Fibroblast of gingiva (primary cell): ENCODE measurements at places on chromosomes 2 and 18.

DNA sequence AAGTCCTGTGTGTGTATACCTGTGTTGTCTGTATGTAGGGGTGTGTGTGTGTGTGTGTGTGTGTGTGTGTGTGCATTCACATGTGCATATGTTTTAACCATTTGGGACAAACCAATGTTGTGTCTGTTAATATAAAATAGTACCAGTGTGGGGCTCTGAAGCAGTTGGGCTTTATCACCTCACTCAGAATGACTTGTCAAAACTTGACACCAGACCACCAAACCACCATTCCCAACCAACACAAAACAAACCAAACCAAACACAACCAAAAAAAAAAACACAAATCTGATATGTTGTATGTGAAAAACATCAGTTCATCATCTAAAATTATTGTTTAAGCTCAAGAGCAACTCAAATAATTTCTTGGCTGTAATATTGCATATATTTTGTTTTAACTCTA, 42.1 kb downstream of the CALCRL start:
- DNase-seq, result no peak

GRCh38 chr2:19480673-19481072, 122.2 kb upstream of the OSR1 start:
- DNase-seq, result no peak

- DNase-seq, result no peak
Measured at GRCh38 chr18:10743766-10744165, 217.9 kb downstream of the NAPG start.

- DNase-seq, result no peak
Measured at GRCh38 chr2:40388161-40388560, 63.7 kb downstream of the SLC8A1 start.

- no peak for DNase-seq
Measured at GRCh38 chr2:72619626-72620025, 206.2 kb downstream of the EXOC6B start.

DNA sequence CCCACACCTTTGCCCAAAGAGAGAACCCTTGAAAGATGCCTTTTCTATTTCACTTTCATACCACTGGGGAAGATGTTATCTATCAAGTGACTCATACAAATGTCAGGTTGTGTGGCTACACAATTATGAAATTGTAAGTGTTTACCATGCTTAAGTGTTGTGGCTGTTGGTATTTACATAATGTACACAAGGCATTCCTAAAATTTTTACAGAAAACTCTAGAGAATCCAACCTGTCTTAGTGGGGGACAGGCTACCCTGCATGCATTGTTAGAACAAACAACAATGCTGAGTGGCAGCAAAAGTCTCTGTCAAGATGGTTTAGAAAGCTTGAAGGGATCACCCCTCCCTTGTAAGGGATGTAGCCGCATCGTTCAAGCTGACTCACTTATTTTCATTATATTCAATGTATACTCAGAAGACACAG, 5.5 kb upstream of the MGAT4A start:
- no peak for DNase-seq

- DNase-seq, result no peak
Measured at GRCh38 chr18:51751901-51752300, 554.4 kb upstream of the MEX3C start.

GRCh38 chr2:108449410-108450130, 564 bp downstream of the GCC2 start:
- DNase-seq, result peak; percentile 23

- no peak for DNase-seq
Measured at GRCh38 chr2:26541401-26542193, 63.7 kb upstream of the OTOF start.

DNA sequence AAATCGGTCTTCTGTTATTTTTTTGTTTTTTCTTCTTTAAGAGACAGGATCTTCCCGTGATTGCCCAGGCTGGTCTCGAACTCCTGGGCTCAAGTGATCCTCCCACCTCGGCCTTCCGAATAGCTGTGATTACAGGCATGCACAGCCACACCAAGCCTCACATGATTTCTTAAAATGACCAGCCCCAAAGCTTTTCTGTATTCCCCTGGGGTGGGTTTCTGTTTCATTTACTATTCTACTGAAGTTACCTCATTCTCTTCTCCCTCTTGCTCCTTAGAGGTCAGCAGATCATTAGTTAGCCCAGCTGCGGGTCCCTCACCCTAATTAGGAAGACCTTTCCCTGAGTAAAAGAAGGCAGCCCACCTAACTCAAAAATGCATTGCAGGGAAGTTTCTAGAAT, 27.6 kb downstream of the SLC1A4 start:
- DNase-seq, result no peak

DNA sequence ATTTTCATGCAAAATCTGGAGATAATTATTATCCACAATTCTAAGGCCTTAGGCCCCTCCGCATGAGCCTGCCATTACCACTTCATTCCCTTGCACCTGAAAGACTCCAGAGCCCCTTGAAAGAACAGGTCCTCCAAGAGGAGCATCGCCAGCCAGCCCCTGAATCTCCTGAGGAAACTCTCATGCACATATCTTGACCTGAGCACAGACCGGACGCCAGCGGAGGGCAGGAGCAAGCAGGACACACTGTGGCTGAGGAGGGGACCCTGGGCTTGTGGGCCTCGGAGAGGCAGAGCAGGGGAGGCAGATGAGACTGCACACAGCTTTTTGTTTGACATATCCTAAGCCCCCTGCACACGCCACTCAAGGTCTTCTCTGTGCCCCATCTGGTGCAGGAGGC, 13.6 kb upstream of the ADNP2 start:
- no peak for DNase-seq

- peak; percentile 93 for DNase-seq
Measured at GRCh38 chr2:85561280-85562212, at the start of gene GGCX. Gene GGCX (minus strand): TSS chr2:85561493. CDS start chr2:85561428, 65 bp downstream.

- DNase-seq, result no peak
Measured at GRCh38 chr2:86044614-86045013, 61.1 kb downstream of the POLR1A start.

GRCh38 chr2:120454654-120455385, 108.9 kb downstream of the INHBB start:
- DNase-seq, result no peak

GRCh38 chr2:31138037-31138962, at the start of gene GALNT14:
Gene GALNT14 (minus strand): TSS chr2:31138440. CDS start chr2:31138086, 354 bp downstream.
- peak; percentile 64 for DNase-seq

DNA sequence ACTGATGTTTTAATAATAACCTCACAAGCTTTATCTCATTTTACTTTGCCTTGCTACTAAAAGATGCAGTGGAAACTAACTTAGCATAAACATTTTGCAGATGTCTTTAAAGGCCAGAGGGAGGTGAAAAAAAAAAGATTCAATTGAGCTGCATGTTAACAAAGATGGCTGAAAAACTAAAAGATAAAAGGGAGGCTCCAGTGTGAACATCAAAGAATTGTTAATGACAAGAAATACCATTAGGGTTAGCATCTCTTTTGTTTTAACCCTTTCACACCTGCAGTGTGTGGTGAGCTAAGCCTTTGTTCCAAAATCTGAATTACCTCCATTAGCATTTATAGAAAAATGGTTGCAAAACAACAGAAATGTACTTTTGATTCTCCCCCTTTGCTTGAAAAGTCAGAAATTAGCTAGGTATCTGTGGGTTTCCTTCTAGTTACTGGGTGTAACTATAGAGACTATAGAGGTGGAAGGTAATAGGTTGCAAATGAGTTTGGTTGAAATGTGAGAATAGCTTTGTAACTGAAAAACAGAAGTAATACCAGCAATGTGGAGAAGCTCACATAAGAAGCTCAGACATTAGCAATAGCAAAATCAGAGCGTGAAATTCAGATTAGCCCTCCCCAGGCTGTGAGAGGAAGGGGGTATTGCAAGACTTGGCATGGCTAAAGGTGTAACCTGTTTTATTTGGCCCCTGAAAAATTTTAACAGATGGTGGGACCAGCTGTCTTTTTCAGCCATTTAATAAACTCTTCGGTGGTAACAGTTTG, 34.8 kb upstream of the SP5 start:
- no peak for DNase-seq

GRCh38 chr2:171237751-171238505, 77.2 kb upstream of the TLK1 start:
- DNase-seq, result no peak
